ENCODE measurements at places on chromosomes 16 and 17. TPM values are rescaled to one million over a fixed set of nuclear protein-coding genes. Genes with fewer than 3 reads are reported as not detected.

PRSS33 gene
- total RNA-seq = 0.36 TPM

TRPV3 gene
- 0.79 TPM for total RNA-seq

ESRP2 gene
- total RNA-seq = not detected

SLC35G3 gene
- not detected for total RNA-seq

ZNF423 gene
- total RNA-seq = not detected

GRCh38 chr17:49739641-49740271 lies 24.2 kb downstream of the FAM117A start:
- peaks cover 24% of the 10 kb centered on the region for H3K36me3 ChIP-seq
- no peaks in the 10 kb centered on the region for H3K27me3 ChIP-seq
- peaks cover 55% of the 10 kb centered on the region for H3K4me1 ChIP-seq
- H3K4me3 ChIP-seq = peak overlapping the region; percentile 92
- DNase-seq = peak; percentile 81
- H3K27ac ChIP-seq = peak overlapping the region; percentile 99

DNA sequence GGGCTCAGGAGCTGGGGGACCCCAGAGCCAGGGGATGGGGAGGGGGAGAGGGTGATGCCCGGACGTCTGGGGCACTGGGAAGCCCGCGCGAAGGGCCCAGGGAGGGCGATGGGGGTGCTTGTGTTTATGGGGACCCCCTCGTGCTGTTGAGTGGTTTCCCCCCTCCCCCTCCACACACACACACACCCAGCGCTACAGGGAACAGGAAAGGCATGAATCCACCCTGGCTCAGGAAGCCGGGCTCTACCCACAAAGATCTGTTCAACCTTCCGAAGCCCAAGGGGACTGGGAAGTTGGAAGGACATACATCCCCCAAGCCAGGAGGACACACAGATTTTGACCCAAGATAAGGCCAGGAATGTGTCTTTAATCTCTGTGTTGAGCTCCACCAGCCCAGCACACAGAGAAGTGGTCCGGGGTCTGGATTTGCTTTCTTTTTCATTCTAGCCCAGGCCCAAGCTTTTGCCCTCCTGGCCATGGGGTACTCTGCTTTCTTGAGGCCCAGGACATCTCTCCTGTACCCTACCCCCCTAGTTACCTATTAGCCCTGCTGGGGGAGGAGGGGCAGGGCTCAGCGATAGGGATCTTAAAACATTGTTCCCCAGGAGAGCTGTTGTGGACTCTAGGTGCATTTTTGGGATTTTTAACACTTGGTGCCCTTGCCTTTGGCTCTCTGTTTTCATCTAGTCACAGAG lies 1.2 kb downstream of the UBALD2 start:
- H3K36me3 ChIP-seq = peaks cover 47% of the 10 kb centered on the region
- H3K4me1 ChIP-seq = peaks cover 55% of the 10 kb centered on the region

GRCh38 chr16:85912211-85912974 lies 13.4 kb downstream of the IRF8 start:
- H3K27me3 ChIP-seq = no peaks in the 10 kb centered on the region
- DNase-seq = no peak
- H3K36me3 ChIP-seq = peaks cover 23% of the 10 kb centered on the region

- no peak overlapping the region for H3K4me3 ChIP-seq
- peaks cover 2% of the 10 kb centered on the region for H3K27me3 ChIP-seq
- H3K27ac ChIP-seq = no peak overlapping the region
- DNase-seq = no peak
- H3K4me1 ChIP-seq = no peaks in the 10 kb centered on the region
Measured at GRCh38 chr16:24352746-24353145, 96.6 kb downstream of the CACNG3 start.

- H3K4me1 ChIP-seq = peaks cover 40% of the 10 kb centered on the region
- no peaks in the 10 kb centered on the region for H3K27me3 ChIP-seq
- H3K4me3 ChIP-seq = peak overlapping the region; percentile 78
Measured at GRCh38 chr16:85935974-85936760, 37.2 kb downstream of the IRF8 start.

DNA sequence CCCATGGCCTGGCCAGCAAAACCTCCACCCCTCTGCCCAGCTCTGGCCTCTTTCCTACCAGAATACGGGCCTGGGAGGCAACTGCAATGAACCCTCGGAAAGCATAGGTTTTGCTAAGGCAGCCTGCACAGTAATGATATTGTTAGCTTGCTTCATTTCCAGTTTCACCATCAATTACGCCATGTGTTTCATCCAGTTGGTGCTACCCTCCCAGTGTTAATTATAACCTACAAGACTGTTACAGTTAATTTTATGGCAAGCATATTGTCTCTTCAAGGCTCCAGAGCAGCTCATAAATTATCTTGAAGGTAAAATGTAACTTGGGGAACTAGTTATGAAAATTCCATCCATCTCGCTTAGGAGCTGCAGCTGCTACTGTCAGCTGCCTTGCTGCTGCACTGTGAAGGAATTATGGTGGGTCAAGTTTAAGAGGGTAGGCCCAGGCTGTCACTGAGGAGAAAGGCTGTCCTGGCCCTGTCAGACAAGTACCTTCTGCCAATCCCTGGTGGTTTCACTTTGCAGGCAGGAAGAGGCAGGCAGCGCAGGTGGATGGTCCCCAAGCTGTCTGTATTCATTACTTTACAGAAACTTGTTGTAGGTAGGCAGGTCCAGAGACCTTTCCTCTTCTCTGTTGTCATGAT lies 242.9 kb downstream of the FTO start:
- H3K36me3 ChIP-seq = peaks cover 2% of the 10 kb centered on the region
- H3K27me3 ChIP-seq = no peaks in the 10 kb centered on the region
- H3K4me1 ChIP-seq = peaks cover 10% of the 10 kb centered on the region
- H3K27ac ChIP-seq = no peak overlapping the region
- no peak overlapping the region for H3K4me3 ChIP-seq
- DNase-seq = no peak

GRCh38 chr16:9135797-9136196 lies 44.4 kb downstream of the HAPSTR1 start:
- no peak overlapping the region for H3K27ac ChIP-seq
- H3K36me3 ChIP-seq = no peaks in the 10 kb centered on the region
- H3K27me3 ChIP-seq = no peaks in the 10 kb centered on the region
- no peak overlapping the region for H3K4me3 ChIP-seq
- peaks cover 12% of the 10 kb centered on the region for H3K4me1 ChIP-seq

DNA sequence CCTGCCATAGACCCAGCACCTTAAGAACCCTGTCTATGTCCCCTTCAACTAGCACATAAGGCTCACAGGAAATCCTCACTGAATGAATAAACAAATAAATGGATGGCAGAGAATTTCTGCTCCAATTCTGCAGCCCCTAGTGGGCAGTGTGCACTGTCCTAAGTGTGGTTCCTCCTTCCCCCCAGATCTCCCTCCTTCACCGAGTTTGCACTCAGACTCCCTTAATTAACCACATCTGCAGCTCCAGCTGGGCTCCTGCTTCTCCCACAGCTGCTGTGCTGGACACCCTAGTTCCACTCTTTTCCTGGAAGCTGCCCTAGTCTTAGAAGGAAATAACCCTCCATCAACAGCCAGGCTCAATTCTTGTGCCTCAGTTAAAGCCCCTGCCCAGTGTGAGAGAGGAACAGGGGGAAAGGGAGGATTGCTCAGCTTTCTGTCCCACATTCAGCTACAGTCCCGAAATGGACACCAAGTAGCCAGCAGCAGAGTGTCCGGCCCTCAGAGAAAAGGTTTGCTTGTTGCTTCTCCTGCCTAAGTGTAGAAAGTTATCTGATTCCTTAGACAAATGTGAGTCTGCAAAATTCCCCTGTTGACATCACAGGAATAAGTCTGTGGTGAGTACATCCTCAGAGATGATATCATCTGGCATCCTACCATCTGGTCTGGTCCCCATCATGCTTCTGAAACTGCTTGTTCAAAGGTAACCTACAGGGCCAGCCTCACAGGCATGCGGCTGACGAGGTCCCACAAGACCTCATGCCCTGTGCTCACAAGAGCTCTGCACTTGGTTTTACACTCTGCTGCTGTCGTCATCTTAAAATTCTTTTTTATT lies 12.3 kb downstream of the LRRC3C start:
- H3K27me3 ChIP-seq = no peaks in the 10 kb centered on the region
- H3K36me3 ChIP-seq = no peaks in the 10 kb centered on the region
- peak overlapping the region; percentile 35 for H3K4me3 ChIP-seq
- H3K27ac ChIP-seq = peak overlapping the region; percentile 52

DNA sequence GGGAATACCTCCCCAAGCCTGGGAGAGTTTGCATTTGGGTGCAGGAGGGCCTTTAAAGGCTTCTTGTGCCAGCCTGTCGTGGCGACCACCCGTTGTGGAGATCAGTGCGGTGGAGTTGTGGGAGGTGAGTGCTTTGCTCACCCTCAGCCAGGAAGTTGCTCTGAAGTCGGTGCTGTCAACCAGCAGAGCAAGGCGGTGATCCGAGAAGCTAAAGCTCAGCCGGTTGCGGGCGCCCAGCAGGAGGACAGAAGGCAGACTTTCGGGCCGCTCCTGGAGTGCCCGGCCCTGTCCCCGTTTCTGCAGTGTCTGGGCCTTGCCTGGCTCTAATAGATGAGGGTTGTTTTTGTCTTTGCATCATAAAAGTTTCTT lies 1.4 kb downstream of the UBE2I start:
- H3K4me3 ChIP-seq = peak overlapping the region; percentile 100
- H3K4me1 ChIP-seq = peaks cover 27% of the 10 kb centered on the region
- peaks cover 13% of the 10 kb centered on the region for H3K36me3 ChIP-seq
- H3K27ac ChIP-seq = peak overlapping the region; percentile 98

- H3K4me1 ChIP-seq = peaks cover 11% of the 10 kb centered on the region
- H3K27me3 ChIP-seq = no peaks in the 10 kb centered on the region
- no peak for DNase-seq
- no peak overlapping the region for H3K27ac ChIP-seq
- no peak overlapping the region for H3K4me3 ChIP-seq
Measured at GRCh38 chr16:85495823-85496538, 117.1 kb upstream of the GSE1 start.

GRCh38 chr17:29617125-29617480 lies 5.6 kb downstream of the CORO6 start:
- H3K27ac ChIP-seq = peak overlapping the region; percentile 94
- peak; percentile 93 for DNase-seq
- peaks cover 28% of the 10 kb centered on the region for H3K4me1 ChIP-seq
- H3K27me3 ChIP-seq = peaks cover 7% of the 10 kb centered on the region
- H3K4me3 ChIP-seq = peak overlapping the region; percentile 82

DNA sequence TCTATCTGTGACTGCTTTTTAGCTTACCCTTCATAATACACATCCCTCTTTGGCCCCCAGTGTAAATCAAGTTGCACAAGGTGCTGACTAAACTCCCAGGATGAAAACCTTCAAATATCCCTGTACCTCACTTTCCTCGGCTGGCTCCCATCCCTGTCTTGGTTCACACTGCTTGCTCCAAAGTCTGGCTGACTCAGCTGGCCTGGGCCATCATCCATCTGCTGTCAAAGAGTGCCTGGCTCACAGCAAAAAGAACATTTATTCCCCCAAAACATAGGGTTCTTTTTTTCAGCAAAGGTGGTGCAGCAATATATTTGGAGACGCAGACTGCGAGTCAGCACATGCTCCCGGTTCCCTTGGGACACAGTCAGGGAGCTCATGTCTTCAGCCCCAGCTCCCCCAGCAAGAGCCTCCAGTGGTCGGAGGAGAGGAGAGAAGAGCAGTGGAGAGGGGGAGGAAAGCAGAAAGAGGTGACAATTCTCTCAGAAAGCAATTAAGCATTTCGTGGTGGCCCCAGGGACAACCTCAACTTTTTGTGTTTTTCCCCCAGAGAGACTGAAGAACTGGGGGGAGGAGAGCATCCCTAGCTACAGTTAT lies 26.1 kb downstream of the GPR142 start:
- H3K27ac ChIP-seq = no peak overlapping the region
- no peaks in the 10 kb centered on the region for H3K4me1 ChIP-seq
- no peaks in the 10 kb centered on the region for H3K36me3 ChIP-seq
- peaks cover 6% of the 10 kb centered on the region for H3K27me3 ChIP-seq
- no peak overlapping the region for H3K4me3 ChIP-seq
- no peak for DNase-seq

DNA sequence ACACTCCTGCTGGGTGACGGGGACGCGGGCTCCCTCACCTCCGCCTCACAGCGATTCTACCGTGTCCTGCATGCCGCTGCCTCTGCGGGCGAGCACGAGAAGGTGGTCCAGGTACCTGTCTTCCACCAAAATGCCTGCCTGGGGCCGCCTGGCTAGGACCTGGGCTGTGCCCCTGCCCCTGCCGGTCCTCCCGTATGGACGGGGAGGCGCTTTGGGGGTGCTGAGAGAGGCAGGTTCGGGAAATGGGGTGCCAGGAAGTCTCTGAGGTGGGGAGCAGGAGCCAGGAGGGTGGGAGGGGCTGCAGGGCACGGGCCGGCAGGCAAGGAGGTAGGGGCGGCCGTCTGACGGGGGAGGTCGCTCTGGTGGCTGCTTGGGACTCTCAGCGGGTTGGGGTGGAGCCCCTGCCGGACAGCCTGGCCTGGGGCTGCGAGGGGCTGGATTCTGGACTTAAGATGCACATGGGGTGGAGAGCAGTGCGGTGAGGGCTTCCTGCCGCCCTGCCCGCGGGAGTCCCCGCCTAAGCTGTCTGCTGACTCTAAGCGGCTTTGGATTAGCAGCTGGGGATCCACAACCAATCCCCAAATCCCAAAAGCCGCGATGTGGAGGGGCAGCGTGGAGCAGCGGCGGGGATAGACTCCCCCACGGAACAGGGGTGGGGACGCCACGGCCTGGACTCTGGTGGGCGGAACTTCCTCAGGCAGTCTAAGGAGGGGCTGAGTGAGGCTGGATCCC lies 5.8 kb downstream of the CHTF18 start:
- no peak overlapping the region for H3K27ac ChIP-seq
- no peak for DNase-seq
- no peak overlapping the region for H3K4me3 ChIP-seq
- H3K36me3 ChIP-seq = peaks cover 16% of the 10 kb centered on the region
- H3K4me1 ChIP-seq = peaks cover 6% of the 10 kb centered on the region
- H3K27me3 ChIP-seq = peaks cover 3% of the 10 kb centered on the region

GRCh38 chr17:76527430-76528111 lies 9.9 kb downstream of the CYGB start:
- peak overlapping the region; percentile 86 for H3K27ac ChIP-seq
- DNase-seq = peak; percentile 61
- no peaks in the 10 kb centered on the region for H3K36me3 ChIP-seq
- H3K4me1 ChIP-seq = peaks cover 17% of the 10 kb centered on the region
- H3K27me3 ChIP-seq = no peaks in the 10 kb centered on the region

DNA sequence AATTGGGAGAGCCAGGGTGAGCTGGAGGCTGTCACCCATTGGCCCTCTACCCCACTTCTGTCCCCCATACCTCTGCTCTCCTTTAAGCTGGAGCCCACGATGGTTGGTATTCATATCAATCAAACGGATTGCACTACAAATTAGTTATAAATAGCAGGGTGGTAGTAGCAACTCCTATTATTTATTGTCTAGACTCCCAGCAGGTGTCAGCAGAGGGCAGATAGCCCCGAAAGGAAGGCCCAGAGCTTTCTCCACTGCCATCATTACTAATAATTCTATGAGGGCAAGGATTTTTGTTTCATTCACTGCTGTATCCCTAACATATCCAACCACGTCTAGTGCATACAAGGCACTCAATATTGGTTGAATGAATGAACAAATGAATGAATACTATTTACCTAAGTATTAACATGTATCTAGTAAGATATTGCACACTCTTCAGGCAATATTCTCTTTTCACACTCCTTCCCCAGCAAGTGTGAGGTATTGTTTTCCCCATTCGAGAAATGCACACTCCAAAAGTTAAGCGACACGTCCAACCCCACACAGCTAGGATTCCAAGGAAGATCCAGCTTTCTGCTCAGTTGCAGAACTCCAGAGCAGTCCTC lies 6.3 kb downstream of the C17orf50 start:
- no peak overlapping the region for H3K27ac ChIP-seq
- DNase-seq = no peak
- peaks cover 5% of the 10 kb centered on the region for H3K4me1 ChIP-seq
